Stimulated activated CD4-positive, alpha-beta T cell treated with anti-CD3 and anti-CD28 coated beads, Interleukin-1b, Interleukin-23, amount 100 ng/mL, for 1 hour (primary cell): ENCODE measurements at places on chromosomes 4 and X.

DNA sequence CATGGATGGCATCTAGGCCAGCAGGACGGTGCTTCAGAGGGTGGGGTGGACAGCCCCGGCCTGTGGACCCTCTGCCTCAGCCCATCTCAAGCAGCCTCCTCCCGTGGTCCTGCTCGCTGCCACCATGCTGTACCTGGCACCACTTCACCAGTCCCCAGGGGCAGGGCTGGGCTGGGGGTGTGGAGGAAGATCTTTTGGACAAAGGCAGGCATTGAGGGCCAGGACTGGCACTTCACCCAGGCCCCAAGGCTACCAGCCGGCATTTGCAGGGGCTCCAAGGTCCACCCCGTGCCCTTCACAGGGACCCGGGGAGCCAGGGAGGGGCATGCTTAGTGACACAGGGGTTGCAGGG, 713 bp downstream of the PLXNB3 start:
- no peak for DNase-seq

DNA sequence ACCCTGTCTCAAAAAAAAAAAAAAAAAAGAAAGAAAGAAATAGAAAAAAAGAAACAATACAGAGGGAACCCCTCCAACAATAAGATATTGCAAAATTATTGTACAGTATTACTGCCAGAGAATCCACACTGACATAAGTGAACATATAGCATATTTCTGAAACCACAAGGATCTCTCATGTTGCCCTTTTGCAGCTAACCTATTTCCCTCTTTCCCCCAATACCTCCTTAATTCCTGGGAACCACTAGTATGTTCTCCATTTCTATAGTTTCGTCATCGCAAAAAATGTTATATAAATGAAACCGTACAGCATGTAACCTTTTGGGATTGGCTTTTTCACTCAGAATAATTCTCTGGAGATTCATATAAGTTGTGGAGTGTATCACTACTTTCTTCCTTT, 20.0 kb upstream of the BMP2K start:
- no peak for DNase-seq

DNA sequence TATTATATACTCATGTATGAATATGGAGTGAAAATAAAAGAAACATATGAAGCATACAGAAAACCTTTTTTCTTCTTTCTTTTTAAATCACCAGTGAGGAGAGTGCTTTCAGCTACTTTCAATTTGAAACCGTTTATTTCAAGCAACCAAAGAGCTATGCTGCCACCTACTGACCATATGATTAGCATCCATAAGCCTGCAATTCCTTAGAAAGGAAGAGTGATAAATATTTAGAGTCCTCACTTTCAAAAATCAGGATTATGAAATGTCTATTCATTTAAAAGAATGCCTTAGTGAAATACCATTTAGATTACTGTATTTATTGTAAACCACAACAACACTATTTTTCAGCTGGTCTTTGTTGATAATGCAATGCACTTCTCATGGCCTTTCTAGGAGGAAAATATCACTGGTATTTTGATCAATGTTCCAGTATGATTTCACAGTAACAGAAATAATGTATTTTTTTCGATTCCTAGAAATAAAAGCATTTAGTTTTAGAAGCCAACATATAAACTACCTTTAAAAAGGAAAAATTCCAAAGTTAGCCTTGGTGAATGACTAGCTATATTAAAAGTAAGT, 667.6 kb downstream of the PCDH18 start:
- no peak for DNase-seq

DNA sequence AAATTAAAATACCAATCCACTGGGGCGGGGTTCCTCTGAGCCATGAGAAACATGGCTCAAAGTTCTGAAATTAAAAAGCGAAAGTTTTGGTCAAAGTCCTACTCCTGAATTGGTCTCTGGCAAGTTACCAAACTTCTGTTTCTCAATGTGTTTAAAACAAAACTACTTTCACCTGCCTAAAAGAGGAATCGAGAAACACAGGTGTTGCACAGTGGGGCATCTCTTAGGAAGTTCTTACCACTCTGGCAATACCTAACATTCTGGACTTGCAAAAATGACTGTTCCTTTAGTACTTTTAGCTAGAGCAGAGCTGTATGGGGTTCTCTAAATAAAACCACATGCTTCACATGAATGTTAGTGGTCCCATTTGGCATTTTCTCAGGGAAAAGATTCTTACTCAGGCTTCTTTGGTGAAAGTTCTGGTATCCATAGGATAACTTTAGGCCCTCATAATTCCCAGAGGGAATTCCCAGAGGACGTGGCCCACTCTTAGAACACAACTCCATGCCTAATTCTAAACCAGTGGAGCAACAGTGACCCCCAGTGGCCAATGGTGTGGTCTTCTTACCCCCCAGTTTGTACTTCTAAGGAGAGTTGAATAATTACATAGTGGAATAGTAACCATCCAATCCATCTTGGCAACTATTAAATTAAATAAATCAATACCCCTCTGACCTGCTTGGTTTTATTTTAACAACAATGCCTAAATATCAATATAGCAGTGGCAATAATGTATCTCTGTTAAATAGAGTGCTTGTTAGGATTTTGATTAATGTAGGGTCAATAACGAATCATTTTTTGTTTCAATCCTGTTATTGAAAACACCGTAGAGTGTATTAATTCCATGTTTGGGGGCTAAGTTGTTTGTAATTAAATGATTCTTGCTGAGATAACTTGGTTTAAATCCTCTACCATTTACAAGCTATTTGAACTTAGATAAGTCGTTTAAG, 21.9 kb downstream of the BMP3 start:
- no peak for DNase-seq

- no peak for DNase-seq
Measured at GRCh38 chr4:69039071-69039470, 57.2 kb upstream of the UGT2B7 start.

- DNase-seq: no peak
Measured at GRCh38 chr4:2923141-2923551, 40.1 kb downstream of the NOP14 start.
